ENCODE measurements at places on chromosomes 12 and 14. TPM values are rescaled to one million over a fixed set of nuclear protein-coding genes. Genes with fewer than 3 reads are reported as not detected.

TSHR gene
- not detected for total RNA-seq

CD27 gene
- total RNA-seq, result 21.1 TPM

KLHL33 gene
- 0.04 TPM for total RNA-seq

RAB2B gene
- 69.2 TPM for total RNA-seq

TMEM63C gene
- 0.64 TPM for total RNA-seq

ZNF891 gene
- total RNA-seq, result 1.4 TPM

JPH4 gene
- total RNA-seq, result not detected

RIPK3 gene
- 12.9 TPM for total RNA-seq

PLEKHH1 gene
- 4.9 TPM for total RNA-seq

CISTR gene
- total RNA-seq, result not detected

DNA sequence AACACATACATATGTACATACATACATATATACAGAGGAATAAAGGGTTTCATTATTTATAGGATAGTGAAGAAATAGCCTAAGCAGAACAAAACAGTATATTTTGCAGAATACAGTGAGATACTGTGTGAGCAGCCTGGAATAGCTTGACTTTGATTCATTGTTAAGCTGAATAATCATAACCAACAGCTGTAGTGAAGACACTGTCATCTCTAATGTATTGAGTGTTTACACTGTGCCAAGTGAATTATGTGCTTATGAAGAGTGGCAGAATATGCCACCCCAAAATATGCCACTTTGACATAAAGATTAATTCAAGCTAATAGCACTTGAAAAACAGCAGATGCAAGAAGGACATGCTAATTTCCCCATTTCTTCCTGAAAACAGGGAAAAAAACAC is 48.2 kb upstream of the LRFN5 start:
- no peaks in the 10 kb centered on the region for H3K36me3 ChIP-seq
- no peak overlapping the region for H3K27ac ChIP-seq
- peaks cover 3% of the 10 kb centered on the region for H3K27me3 ChIP-seq
- no peaks in the 10 kb centered on the region for H3K4me1 ChIP-seq
- no peak overlapping the region for H3K4me3 ChIP-seq

DNA sequence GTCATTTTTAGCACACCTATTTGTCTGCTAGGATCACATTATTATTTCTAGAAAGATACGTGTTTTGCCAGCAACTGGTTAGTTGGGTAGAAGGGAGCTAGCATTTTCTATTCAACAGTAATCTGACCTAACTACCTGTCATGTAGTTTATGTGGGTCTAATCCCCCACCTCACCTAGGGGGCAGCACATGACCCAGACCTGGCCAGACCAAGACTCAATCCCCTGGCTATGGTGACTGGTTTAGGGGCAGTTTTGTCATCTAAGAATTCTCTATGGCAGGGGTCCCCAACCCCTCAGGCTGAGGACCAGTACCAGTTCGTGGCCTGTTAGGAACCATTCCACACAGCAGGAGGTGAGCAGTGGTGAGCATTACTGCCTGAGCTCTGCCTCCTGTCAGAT is 29.5 kb upstream of the EVL start:
- no peak overlapping the region for H3K4me3 ChIP-seq
- H3K27ac ChIP-seq, result no peak overlapping the region
- ATAC-seq, result no peak
- no peaks in the 10 kb centered on the region for H3K36me3 ChIP-seq

DNA sequence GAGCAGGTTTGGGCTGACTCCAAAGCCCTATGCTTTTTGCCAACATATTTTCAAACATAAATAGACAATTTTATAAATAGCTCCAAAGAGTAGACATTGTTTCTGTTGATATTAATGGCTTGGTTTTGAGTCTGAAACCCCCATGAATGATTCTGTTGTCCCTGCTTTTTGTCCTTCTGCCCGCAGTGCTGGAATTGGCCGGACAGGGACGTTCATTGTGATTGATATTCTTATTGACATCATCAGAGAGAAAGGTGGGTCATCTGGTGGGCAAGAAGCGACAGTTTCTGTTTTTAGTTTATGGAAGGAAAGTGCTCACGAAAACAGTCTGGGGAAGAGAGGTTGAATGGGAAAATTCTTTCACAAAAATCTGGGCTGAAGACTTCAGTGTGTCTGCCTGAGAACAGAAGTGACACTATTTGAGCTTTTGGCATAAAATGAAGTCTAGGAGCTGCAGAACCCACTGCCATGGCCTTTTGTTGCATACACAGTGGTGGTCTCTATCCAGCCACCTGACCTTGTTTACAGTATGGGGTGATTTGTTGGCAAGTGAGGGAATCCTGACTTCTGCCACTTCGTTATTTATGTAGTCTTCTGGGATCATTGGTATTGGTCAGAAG is 69.6 kb downstream of the PTPN11 start:
- H3K27me3 ChIP-seq, result no peaks in the 10 kb centered on the region
- H3K27ac ChIP-seq, result no peak overlapping the region
- H3K4me1 ChIP-seq, result peaks cover 4% of the 10 kb centered on the region
- no peak for ATAC-seq

- H3K4me1 ChIP-seq, result no peaks in the 10 kb centered on the region
- H3K27me3 ChIP-seq, result peaks cover 38% of the 10 kb centered on the region
- H3K4me3 ChIP-seq, result no peak within 1 kb of the TSS
- H3K27ac ChIP-seq, result no peak within 1 kb of the TSS
- no peak for ATAC-seq
Observed at GRCh38 chr12:45050751-45051571, at the start of gene DBX2. DBX2 (minus strand) TSS chr12:45051099; CDS start chr12:45050927, 172 bp downstream.

DNA sequence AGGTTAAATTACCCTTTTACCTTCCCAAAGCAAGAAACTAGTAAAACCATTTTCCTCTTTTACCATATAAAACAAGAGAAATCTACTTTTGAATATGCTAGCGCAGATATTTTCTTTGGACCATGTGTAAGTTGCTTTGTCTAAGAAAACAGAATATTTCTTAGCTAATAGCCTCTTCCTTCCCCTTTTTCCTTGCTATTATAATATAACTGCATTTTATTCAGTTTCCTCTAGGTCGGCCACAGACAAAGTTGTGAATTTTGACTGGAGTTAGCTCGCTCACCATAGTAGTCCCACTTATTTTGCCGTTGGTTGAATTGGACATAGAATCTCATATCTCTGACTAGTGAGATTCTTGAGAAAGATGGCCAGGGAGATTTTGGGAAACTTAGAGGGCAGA is 115.6 kb downstream of the PLEKHA5 start:
- H3K27ac ChIP-seq, result no peak overlapping the region

DNA sequence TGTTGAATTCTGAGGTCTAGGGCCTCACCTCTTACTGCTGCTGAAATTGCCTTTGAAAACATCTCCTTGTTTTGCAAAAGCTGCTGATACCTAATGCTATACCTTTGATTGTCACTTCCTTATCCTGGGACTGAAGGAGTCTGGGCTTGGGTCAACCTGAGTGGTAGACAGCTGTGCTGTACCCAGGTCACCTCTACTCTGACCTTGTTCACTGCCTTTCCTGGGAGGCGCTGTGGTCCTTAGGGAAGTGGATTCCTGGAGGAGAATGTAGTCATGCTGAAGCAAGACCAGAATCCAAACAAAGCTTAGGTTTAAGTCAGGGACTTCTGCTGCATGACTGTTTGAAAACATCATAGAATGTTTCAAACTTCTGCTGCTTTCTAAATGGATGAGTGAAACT is 191.4 kb downstream of the SNAPC1 start:
- no peak for ATAC-seq
- no peaks in the 10 kb centered on the region for H3K4me1 ChIP-seq
- H3K4me3 ChIP-seq, result no peak overlapping the region
- H3K27me3 ChIP-seq, result peaks cover 10% of the 10 kb centered on the region
- no peak overlapping the region for H3K27ac ChIP-seq
- no peaks in the 10 kb centered on the region for H3K36me3 ChIP-seq

DNA sequence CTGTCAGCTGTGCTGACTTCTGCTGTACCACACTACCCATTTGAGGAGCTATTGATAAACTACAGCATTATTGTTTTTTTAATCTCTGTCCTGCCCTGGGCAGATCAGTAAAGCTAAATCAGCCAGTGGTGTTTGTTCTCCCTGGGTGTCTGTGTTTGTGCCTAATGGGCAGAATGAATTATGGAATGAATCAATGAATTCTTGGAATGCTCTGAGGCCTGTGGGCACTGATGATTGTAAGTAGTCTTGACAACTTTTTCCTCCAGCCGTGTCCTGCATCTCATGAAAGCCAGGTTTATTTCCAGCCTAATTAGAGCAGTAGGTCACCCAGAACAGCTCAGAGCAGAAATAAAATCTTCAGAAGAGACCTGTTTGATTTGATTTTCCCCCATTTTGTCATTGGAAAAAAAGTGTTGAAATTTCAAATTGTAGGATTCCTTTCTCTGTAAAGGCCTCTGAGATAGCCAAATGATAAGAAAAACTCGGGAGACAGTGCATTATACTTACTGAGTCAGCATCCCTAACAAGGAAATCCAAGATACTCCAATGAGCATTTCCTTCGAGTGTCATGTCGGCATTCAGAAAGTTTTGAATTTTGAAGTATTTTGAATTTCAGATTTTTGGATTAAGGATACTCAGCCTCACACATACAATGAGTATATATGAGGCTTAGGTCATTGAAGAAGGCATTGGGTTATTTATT is 19.4 kb upstream of the EVL start:
- H3K4me1 ChIP-seq, result peaks cover 20% of the 10 kb centered on the region
- no peak overlapping the region for H3K4me3 ChIP-seq
- peaks cover 3% of the 10 kb centered on the region for H3K36me3 ChIP-seq
- no peak overlapping the region for H3K27ac ChIP-seq
- H3K27me3 ChIP-seq, result no peaks in the 10 kb centered on the region
- ATAC-seq, result no peak

- ATAC-seq, result peak; percentile 81
- H3K27me3 ChIP-seq, result peaks cover 4% of the 10 kb centered on the region
- H3K27ac ChIP-seq, result no peak overlapping the region
- H3K36me3 ChIP-seq, result no peaks in the 10 kb centered on the region
- H3K4me3 ChIP-seq, result no peak overlapping the region
Observed at GRCh38 chr12:49930515-49931288, 19.8 kb upstream of the AQP2 start.

- H3K4me1 ChIP-seq, result no peaks in the 10 kb centered on the region
- no peak overlapping the region for H3K4me3 ChIP-seq
- peaks cover 6% of the 10 kb centered on the region for H3K36me3 ChIP-seq
Observed at GRCh38 chr14:90239139-90239538, 17.2 kb upstream of the PSMC1 start.

DNA sequence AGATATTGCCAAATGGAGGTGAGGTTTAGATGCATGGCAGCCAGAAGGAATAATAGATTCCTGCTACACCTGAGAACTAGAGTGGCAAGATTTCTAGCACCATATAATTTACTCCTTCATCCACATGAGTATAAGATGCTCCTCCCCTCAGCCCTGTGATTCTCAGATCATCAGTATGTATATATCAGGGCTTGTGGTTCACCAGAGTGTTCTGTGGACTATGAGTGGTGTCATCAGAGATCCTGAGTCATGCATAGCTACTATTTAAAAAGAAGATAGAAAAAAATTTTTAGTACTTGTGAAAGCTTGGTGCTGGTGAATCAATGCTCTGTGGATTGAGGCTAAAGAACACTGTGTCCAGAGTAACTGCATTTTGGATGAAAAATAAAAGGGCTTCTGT is 285.9 kb downstream of the BMP4 start:
- H3K4me1 ChIP-seq, result no peaks in the 10 kb centered on the region
- peak; percentile 29 for ATAC-seq
- no peaks in the 10 kb centered on the region for H3K27me3 ChIP-seq

GRCh38 chr14:68088451-68088854 is 268.9 kb downstream of the RAD51B start:
- H3K4me3 ChIP-seq, result peak overlapping the region; percentile 9
- no peak overlapping the region for H3K27ac ChIP-seq
- no peaks in the 10 kb centered on the region for H3K27me3 ChIP-seq
- no peaks in the 10 kb centered on the region for H3K36me3 ChIP-seq
- ATAC-seq, result no peak
- H3K4me1 ChIP-seq, result peaks cover 6% of the 10 kb centered on the region

DNA sequence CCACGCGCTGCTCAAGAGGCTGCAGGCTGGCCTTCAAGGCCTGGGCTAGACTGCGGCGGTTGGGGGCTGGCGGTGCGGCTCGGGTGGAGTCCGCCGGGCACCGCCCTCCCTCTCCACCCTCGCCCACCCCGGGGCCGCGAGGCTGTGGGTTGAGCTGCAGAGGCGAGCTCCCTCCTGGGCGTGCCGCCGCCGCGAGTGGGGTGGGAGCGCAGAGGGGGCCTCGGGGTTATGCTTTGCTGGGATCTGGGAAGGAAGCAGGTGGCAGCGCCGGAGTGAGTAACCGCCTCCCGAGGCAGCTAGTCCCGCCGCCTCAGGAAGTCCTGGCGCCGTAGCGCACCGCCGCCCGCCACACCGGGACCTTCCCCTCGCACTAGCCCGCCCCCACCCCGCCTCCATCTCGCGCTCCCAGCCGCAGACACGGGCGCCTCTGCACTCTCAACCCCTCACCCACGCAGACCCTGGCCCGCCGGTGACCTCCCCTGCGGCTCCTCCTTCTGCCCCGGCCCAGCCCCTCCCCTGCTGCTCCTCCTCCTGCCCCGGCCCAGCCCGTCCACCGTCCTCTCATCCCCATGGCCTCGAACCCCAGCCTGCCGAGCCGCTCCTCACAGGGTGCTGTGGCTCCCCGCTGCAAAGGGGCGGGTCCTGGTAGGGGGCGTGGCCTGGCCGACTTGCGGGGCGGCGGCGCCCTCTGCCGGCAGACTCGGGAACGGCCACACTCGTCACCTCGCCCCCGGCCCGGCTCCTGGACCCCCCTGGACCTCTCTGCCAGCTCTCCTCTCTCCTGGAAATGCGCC is 16.6 kb downstream of the TAMALIN start:
- peak overlapping the region; percentile 83 for H3K4me3 ChIP-seq
- H3K36me3 ChIP-seq, result peaks cover 4% of the 10 kb centered on the region
- peak; percentile 77 for ATAC-seq
- H3K4me1 ChIP-seq, result peaks cover 19% of the 10 kb centered on the region

DNA sequence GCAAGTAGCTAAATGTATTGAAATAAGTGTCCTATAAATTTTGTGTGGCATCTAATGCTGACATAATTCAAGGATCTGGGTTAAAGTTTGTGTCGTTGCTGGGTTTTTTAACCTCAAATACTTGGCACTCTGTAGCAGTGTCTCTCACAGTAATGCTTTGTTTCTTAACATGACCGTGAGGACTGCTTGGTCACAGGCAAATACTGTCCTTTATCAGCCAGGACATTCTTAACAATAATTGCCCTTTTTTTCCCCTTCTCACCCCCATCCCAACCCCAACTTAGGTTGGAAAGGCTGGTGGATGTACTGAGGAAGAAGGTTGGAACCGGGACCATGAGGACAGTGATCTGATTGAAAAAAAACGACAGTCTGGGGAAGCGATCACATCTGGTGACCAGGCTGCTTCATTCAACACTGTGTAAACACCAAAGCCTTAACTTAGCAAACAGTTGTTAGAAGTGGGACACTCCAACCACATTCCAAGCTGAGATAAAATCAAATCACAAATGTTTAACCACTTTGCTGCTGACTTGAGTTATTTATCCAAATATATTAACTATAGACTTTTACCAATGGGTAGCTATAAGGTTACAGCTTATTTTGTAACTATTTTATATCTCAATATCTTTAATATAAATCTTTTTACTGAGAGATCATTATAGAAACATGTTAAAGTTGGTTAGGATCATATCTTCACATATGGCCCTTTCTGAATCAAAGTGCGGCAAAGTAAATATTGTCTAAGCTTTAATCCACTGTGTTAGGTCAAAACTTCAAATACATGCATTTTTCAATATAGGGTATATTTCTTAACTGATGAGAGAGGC is 48.2 kb downstream of the FOXA1 start:
- H3K4me3 ChIP-seq, result no peak overlapping the region
- no peaks in the 10 kb centered on the region for H3K27me3 ChIP-seq

- ATAC-seq, result no peak
- H3K27me3 ChIP-seq, result no peaks in the 10 kb centered on the region
- no peak overlapping the region for H3K27ac ChIP-seq
- H3K36me3 ChIP-seq, result peaks cover 13% of the 10 kb centered on the region
Observed at GRCh38 chr14:60970146-60970545, 10.7 kb downstream of the TRMT5 start.
